ENCODE measurements at places on chromosomes 7 and 10.

- DNase-seq = no peak
Observed at GRCh38 chr7:127791446-127792189, 139.6 kb downstream of the SND1 start.

DNA sequence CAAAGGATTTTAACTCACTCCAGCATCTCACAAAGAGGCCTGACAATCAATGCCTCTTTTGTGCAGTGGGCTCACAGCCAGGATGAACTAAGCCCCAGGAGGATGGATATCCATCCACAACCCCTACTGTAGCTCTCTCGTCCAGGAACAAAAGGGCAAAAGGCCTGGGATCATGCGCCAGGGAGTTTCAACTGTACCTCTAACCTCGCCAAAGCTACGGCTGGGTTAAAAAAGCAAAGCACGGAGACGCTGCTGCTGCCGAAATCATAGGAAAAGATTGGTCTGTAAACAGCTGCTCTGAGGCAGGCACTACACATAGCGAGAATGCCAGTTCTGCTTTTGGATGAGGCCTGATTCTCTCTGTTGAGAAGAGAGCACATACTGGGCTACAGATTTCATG, 32.1 kb downstream of the VSTM4 start:
- no peak for DNase-seq

DNA sequence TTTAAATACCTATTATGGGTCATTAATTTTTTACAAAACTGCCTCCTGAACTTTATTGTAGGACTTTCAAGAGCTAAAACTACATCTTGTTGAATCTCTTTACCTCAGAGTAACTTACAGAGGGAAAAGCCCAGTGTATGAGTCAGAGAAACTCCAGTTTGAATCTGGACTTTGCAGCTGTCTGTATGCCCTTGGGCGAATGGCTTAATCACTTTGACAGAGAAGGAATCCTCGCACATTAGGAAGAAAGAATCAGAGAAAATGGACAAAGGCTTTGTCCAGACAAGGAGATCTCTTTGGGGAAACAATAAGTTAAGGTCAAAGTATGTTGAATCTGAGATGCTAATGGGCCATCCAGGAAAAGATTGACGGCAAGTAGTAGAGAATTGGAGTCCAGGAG, 484.2 kb upstream of the CELF2 start:
- DNase-seq = no peak

DNA sequence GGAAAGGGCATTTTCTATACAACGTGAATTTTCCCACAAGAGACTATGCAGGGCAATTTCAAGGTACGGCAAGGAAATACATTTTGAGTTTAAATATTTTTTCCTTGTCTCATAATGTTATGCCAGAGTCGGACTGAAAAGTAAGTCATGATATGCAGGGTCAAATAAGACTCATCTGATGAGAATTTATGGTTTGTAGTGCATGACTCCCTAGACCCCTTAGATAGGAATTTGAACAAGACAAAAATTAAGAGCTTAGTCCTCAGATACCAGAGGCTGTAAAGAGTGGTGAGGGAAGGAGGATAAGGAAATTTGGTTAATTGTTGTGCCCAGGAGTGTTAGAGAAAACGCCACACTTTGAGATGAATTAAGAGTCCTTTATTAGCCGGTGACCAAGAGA, 616.6 kb downstream of the XPNPEP1 start:
- DNase-seq = no peak

- no peak for DNase-seq
Observed at GRCh38 chr10:46019569-46020343, 10.7 kb downstream of the NCOA4 start.

- DNase-seq = no peak
Observed at GRCh38 chr10:58173391-58173790, 94.3 kb downstream of the IPMK start.

DNA sequence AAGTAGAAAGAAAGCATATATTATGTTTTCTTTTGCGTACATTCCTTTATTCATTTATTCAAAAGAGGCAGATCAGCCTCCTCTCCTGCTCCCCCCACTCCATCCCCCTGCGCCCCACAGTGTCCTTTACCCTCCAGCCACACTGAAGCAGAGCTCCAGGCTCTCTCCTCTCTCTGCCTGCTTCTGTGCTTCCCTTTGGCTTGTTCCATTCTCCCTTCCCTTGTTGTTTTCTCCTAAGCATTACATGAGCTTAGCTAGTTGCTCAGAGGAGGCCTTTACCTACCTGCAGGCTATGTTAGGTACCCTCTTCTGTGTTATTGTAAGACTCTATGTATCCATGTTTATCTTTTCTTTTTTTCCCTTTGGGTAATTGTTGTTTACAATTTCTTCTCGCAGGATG, 27.4 kb downstream of the CNNM2 start:
- no peak for DNase-seq
